Activated CD4-positive, alpha-beta memory T cell treated with anti-CD3 and anti-CD28 coated beads for 36 hours (primary cell): ENCODE measurements at places on chromosomes 5 and 9. TPM values are rescaled to one million over a fixed set of nuclear protein-coding genes. Genes with fewer than 3 reads are reported as not detected.

ZNF883 gene
- 0.29 TPM for total RNA-seq

SLC36A2 gene
- total RNA-seq, result not detected

LIFR gene
- 0.14 TPM for total RNA-seq

SHROOM1 gene
- total RNA-seq, result 1.6 TPM

GRCh38 chr9:17488662-17489061, 90.2 kb upstream of the SH3GL2 start:
- DNase-seq, result no peak

URM1 gene
- total RNA-seq, result 50.0 TPM

DNA sequence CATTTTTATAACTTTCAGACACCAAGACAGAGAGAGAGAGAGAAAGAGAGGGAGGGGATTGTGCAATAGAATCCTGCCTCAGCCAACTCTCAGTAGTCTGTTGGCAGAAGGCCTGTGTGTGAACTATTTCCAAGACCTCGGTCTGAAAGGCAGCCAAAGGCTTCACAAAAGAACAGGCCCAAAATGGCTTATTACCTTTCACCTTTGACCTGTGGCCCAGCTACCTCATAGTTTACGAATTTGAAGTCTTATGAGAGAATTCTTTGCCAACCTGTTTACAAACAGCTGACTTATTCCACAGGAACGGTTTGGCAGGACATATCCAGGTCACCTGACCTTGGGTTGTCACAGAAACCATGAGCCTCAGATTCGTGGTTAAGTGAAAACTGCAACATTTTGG, 48.6 kb downstream of the NR2F1-AS1 start:
- no peak for DNase-seq

DNA sequence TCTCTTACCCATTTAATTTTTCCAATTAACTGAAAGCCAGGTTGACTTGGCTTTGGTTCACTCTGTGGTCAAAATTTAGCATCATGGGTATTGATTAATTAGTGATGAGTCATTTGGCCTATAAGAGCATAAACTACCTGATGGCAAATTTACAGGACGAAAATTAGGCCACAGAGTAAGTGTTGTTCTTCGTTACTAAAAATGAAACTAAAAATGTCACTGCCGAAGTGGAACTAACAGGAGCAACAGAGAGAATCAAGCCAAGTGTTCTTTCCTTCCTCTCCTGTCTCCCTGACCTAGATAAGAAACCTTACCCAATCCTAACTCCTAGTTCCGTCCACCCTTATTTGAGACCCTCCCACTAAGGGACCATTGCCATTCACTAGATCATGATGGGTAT, 176.9 kb downstream of the RAB3C start:
- no peak for DNase-seq

- DNase-seq, result no peak
Measured at GRCh38 chr5:76763136-76763535, 47.2 kb downstream of the F2R start.

BARX1 gene
- 0.43 TPM for total RNA-seq

- no peak for DNase-seq
Measured at GRCh38 chr5:93580927-93581445, at the start of gene NR2F1-AS1. NR2F1-AS1 (minus strand) TSS chr5:93581219.

DNA sequence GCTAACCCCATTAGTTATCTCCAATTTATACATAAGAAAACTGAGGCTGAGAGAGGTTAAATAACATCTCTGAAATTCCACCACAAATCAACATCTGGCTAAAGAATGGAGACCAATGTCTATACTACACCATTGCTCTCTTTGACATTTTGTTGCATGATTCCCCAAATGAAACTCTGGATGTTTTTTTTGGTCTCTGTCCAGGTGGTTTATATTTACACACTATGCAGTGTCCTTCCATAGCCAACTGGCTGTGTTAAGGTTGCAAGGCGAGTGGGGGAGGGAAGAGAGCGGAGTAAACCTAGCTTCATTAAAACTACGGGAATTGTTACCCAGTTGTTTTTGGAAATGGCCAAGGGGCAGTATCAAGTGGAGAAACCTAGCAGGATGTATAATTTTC, 67.2 kb downstream of the KIF4B start:
- DNase-seq, result no peak

- DNase-seq, result no peak
Measured at GRCh38 chr5:168260353-168261226, 30.9 kb upstream of the WWC1 start.

PCDHA1 gene
- not detected for total RNA-seq

- DNase-seq, result peak; percentile 74
Measured at GRCh38 chr5:32329395-32329834, 16.7 kb upstream of the MTMR12 start.
